ENCODE measurements at places on chromosomes 5 and 9. TPM values are rescaled to one million over a fixed set of nuclear protein-coding genes. Genes with fewer than 3 reads are reported as not detected.
A peak's percentile ranks its signal among the peaks of the same experiment; 100 is the strongest.

GRCh38 chr5:156019571-156020180, 307.3 kb upstream of the SGCD start:
- peaks cover 8% of the 10 kb centered on the region for H3K4me1 ChIP-seq
- H3K4me3 ChIP-seq: no peak overlapping the region
- no peaks in the 10 kb centered on the region for H3K36me3 ChIP-seq
- DNase-seq: no peak
- H3K27me3 ChIP-seq: no peaks in the 10 kb centered on the region
- no peak overlapping the region for H3K27ac ChIP-seq

PCDHA8 gene
- total RNA-seq: not detected

DNA sequence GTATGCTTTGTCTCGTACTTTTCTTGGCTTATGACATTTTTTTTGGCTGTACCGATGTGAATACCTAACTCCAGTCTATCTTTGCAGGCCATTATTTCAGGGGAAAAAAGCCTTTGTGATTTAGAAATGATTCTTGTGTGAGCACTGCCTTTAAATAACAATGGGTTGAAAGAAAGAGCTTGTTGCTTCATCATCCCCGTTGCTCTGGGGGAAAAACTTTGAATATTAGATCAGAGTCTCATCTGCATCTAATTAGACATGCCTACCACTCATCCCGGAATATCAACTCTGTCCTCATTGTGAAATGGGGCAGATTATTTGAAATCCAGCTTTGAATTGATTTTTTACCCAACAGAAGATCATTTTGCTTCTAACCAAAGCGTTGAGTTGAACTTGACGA, 13.5 kb downstream of the CXCL14 start:
- H3K36me3 ChIP-seq: no peaks in the 10 kb centered on the region
- DNase-seq: no peak
- H3K4me3 ChIP-seq: no peak overlapping the region
- H3K27ac ChIP-seq: no peak overlapping the region
- peaks cover 5% of the 10 kb centered on the region for H3K27me3 ChIP-seq
- H3K4me1 ChIP-seq: peaks cover 8% of the 10 kb centered on the region

GRCh38 chr9:3855929-3856328, 330.1 kb upstream of the RFX3 start:
- no peaks in the 10 kb centered on the region for H3K36me3 ChIP-seq
- no peak overlapping the region for H3K27ac ChIP-seq
- no peak for DNase-seq
- no peaks in the 10 kb centered on the region for H3K27me3 ChIP-seq

FBP2 gene
- total RNA-seq: 86.4 TPM

FOXD4 gene
- not detected for total RNA-seq

- H3K27me3 ChIP-seq: peaks cover 4% of the 10 kb centered on the region
- H3K4me3 ChIP-seq: no peak overlapping the region
- H3K4me1 ChIP-seq: no peaks in the 10 kb centered on the region
- DNase-seq: no peak
- no peak overlapping the region for H3K27ac ChIP-seq
- H3K36me3 ChIP-seq: no peaks in the 10 kb centered on the region
Measured at GRCh38 chr9:3193791-3194190, 332.0 kb downstream of the RFX3 start.

DNA sequence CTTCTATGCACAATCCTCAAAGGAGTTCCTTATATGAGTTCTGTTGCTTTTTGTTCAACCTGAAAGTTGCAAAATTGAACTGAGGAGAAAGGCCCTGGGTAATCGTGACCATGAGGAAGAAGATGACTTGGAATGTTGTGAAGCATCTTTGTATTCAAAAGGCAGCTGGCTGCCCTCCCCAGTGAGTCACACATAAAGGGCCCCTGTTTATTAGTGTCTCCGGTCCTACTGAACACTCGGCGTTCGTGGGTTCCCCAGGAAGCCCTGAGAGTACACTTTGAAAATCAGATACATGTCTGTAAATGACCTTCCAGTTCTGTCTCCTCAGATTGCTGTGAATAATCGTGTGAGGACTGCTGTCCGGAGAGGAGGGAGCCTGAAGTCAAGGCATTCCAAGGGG, 73.6 kb downstream of the C9orf153 start:
- no peaks in the 10 kb centered on the region for H3K36me3 ChIP-seq
- no peak for DNase-seq
- no peaks in the 10 kb centered on the region for H3K4me1 ChIP-seq
- H3K4me3 ChIP-seq: no peak overlapping the region

DNA sequence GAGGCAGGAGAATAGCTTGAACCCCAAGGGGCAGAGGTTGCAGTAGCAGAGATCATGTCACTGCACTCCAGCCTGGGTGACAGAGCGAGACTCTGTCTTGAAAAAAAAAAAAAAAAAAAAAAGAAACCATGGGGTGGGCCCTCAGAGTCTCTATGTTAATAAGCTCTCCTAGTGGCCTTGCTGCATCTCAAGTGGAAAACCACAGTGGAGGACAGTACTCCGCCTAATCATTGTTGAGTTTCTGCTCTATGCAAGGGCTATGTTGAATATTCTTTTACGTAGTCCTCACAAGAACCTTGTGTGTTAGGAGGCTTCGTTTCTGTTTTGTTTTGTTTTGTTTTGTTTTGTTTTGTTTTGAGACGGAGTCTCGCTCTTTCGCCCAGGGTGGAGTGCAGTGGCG, 48.9 kb downstream of the TJP2 start:
- DNase-seq: no peak
- no peaks in the 10 kb centered on the region for H3K27me3 ChIP-seq
- H3K36me3 ChIP-seq: peaks cover 35% of the 10 kb centered on the region

GRCh38 chr5:181235689-181236366, 7.9 kb downstream of the RACK1 start:
- peaks cover 100% of the 10 kb centered on the region for H3K36me3 ChIP-seq
- no peaks in the 10 kb centered on the region for H3K27me3 ChIP-seq
- H3K4me3 ChIP-seq: no peak overlapping the region
- DNase-seq: no peak
- H3K4me1 ChIP-seq: peaks cover 7% of the 10 kb centered on the region

DNA sequence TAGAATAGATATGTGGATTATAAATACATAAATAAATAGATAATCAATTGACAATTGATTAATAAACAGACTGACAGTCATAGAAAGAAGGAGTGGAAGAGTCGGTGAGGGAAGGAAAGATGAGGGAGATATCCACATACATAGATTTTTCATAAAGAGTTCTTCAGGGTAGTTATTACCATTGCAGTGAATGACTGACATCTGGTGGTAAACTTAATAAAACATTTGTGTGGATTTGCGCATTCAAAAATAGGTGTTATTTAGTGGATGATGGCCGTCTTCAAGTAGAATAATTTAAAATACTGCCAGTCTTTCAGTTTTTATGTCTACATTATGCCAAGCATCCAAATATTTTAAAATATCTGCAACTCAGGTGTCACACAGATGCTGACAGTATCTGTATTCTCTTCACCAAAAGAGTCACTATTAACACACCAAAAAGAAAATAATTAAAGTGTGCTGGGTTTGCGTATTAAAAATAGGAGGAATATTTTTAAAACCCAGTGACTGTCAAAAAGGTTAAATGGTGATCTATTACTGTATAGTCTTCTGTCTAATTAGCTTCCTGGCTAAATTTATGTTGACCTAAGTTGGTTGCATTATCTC, 78.8 kb downstream of the GIN1 start:
- no peak for DNase-seq
- no peaks in the 10 kb centered on the region for H3K27me3 ChIP-seq
- no peak overlapping the region for H3K4me3 ChIP-seq
- H3K4me1 ChIP-seq: no peaks in the 10 kb centered on the region

INSL6 gene
- total RNA-seq: not detected

DNA sequence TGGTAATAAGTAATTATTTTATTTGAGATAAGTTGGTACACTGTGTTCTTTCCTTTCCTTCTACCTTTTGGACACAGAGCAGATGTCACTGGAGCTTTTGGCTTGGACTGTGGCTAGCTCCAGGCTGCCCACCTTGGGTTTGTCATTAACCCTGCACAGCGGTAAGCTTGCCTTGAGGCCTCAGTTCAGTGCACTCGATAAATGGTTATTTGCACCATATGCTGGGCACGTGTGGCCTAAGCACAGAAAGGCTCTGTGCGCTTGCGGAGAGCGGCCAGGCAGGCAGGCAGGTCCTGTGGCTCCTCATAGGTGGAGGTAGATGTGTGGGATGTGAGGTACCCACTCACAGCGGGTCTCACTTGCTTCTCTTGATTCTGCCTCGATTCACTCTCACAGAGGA, 30.0 kb upstream of the TENT4A start:
- H3K27ac ChIP-seq: no peak overlapping the region
- H3K4me3 ChIP-seq: no peak overlapping the region
- no peak for DNase-seq
- H3K4me1 ChIP-seq: peaks cover 12% of the 10 kb centered on the region
- no peaks in the 10 kb centered on the region for H3K27me3 ChIP-seq

DNA sequence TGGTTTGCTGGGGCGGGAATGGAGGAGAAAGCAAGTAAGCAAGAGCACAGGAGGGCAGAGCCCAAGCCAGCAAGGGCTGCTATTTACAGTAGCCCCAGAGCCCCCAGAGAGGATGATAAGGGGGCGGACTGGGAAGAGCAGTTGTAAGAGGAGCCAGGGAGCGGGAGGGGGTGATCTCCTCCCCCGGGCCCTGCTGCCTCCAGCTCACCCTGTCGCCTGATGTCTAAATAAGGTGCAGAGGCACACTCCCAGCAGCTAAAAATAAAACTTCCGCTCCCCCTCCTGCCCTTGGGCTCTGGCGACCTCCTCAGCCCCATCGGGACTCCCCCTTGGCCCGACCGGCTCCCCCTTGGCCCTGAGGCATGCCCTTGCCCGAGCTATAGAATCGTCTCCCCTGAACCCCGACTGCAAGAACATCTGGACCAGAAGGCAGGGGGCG, 14.4 kb upstream of the CCDC69 start:
- peak overlapping the region; percentile 29 for H3K4me3 ChIP-seq
- H3K36me3 ChIP-seq: no peaks in the 10 kb centered on the region
- H3K4me1 ChIP-seq: peaks cover 20% of the 10 kb centered on the region
- no peaks in the 10 kb centered on the region for H3K27me3 ChIP-seq
- no peak for DNase-seq

DNA sequence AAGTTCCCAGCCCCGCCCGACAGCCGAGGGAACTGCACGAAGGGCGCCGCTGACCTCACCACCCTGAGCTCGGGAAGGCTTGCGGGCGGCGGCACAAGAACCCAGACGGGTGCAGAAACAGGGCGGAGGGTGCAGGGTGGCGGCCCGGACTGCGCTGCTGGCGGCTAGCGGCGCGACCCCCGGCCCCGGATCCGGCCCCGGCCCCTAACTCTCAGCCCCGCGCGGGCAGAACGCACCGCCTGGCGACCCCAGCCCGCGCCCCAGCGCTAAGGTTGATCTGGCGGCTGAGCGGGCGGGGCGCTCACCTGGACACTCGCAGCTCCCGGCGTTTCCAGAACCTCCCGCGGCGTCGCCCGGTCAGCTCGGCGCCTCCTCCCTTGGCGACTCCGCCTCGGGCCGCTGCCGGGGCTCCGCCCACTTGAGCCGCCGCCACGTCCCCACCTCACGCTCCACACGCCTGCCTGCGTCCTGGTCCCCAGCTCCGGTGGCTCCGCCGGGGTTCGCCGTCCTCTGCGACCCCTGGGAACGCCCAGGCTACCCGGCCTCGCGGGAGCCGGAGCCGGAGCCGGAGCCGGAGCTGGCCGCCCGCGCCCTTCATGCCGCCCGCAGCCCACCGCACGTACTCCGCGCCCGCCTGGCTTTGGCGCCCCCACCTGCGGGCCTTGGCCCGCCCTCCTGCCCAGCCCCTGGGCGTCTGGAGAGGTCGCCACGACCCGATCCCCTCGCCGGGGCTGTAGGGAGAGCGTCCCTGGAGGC, at the start of gene P4HA2:
Gene P4HA2 (minus strand): TSS at position 369 of the 756 bp plus-strand sequence. CDS start 9,227 bp downstream, outside the sequence.
- no peaks in the 10 kb centered on the region for H3K27me3 ChIP-seq
- H3K36me3 ChIP-seq: no peaks in the 10 kb centered on the region
- H3K4me1 ChIP-seq: peaks cover 43% of the 10 kb centered on the region

DNA sequence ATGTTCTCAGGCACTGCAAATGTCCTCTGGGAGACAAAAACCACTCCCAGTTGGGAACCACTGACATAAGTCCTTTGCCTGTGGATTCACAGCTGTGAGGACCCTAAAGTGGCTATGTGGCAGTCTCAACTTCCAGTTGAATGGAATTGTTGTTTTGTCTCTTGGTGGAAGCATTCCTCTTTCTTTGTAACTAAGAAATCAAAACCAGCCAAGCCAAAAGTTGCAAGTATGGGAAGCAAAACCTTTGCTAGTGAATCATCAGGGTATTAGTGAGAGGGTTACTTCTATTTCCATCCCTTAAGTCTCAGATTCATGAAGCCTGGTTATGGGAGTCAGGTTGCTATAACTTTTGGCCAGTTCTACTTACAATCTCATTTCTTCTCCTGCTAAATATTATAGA, 49.8 kb upstream of the RPS23 start:
- no peaks in the 10 kb centered on the region for H3K27me3 ChIP-seq
- H3K27ac ChIP-seq: no peak overlapping the region
- no peaks in the 10 kb centered on the region for H3K36me3 ChIP-seq
- H3K4me3 ChIP-seq: no peak overlapping the region
